H1 (cell line): ENCODE measurements at places on chromosomes 7 and 10.

DNA sequence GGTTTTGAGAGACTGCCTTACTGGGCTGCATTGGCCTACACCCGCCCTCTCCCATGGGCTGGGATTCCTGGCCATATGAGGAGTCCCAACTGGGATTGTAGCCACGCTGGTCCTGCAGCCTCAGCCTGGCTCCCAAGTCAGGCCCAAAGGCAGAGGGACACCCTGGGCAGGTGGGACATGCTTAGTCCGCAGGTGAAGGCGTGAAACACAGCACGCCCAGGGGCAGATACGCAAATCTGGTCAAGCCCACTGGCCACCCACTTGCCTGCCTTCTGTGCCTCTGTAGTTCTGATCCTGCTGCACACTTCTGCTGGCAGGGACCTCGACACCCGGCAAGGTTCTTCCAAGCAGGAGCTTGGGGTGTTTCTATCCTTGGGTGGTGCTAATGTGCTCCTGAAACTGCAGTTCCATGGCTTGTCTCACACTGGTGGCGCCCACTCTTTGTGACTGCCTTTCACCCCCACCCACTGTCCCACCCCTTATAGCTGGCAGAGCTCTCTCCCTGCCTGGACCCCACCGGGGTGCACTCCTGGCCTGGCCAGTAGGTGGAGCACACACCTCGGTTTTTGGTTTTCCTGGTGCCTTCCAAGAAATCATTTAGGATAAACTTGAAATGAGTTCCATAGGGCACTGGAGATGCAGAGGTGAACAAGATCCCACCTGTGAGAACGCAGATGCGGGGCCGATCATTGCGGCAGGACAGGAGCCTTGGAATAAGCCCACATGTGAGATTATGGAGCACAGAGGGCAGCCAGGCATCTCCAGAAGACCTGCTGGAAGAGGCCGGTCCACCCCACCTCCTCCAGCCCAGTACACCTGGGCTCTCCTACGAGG, 47.9 kb downstream of the MKI67 start:
- H3K4me3 ChIP-seq: no peak overlapping the region
- no peaks in the 10 kb centered on the region for H3K36me3 ChIP-seq
- H3K27ac ChIP-seq: no peak overlapping the region

- no peak overlapping the region for H3K4me3 ChIP-seq
- no peaks in the 10 kb centered on the region for H3K27me3 ChIP-seq
- no peaks in the 10 kb centered on the region for H3K36me3 ChIP-seq
- H3K4me1 ChIP-seq: no peaks in the 10 kb centered on the region
These were observed 17.5 kb upstream of the TECTB start for GRCh38 chr10:112265745-112266144.

- H3K27me3 ChIP-seq: no peaks in the 10 kb centered on the region; the same call in 1 of the 2 replicates
- no peaks in the 10 kb centered on the region for H3K36me3 ChIP-seq
- H3K4me3 ChIP-seq: peak overlapping the region; percentile 10; the same call in 1 of the 2 replicates
- no peak overlapping the region for H3K27ac ChIP-seq
These were observed 338 bp downstream of the SDK1 start for GRCh38 chr7:3301449-3301731.

DNA sequence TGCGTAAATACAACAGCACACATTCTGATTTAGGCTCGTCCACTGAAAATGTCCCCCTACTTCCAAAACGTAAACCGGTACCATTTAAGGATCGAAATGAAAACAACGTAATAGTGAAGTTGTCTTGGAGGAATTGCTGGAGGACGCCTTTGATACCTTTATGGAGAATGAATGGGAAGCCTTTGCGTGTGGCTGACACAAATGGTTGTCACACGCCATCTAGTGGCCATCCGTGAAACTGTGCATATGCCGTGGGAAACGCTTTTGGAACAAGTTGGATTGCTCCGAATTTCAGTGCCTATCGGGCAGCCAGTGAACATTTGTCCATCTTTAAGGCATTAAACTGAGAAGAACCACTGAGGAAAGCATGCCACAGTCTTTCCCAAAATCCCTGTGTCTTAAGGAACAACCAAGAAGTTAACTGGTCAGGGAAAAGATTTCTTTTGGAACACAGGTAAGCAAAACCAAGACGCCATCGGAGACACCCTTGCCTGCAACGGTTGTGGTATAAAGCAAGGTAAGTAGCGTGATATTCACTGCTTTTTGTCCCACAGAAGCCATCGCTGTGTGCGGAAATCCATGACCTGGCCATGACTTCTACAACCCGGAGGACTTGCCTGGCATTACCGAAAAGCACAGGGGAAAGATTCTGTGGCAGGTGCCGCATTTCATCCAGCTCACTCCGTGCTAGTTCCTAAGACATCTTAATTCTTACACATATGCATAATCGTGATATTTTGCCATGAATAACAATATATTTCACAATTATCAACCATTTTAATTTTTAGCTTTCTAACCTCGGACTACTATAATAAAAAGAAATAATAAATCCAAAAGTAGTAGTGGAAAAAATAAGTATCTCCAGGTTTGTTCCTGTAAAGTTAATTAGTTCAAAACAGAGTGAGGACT, 100.6 kb downstream of the FAM204A start:
- peaks cover 9% of the 10 kb centered on the region for H3K4me1 ChIP-seq
- no peak overlapping the region for H3K4me3 ChIP-seq
- peak; percentile 89 for DNase-seq
- H3K27me3 ChIP-seq: peaks cover 25% of the 10 kb centered on the region

- H3K4me3 ChIP-seq: no peak overlapping the region
- no peaks in the 10 kb centered on the region for H3K4me1 ChIP-seq
- H3K36me3 ChIP-seq: no peaks in the 10 kb centered on the region
- no peak for DNase-seq
These were observed 36.6 kb downstream of the PLPP4 start for GRCh38 chr10:120493411-120494312.

DNA sequence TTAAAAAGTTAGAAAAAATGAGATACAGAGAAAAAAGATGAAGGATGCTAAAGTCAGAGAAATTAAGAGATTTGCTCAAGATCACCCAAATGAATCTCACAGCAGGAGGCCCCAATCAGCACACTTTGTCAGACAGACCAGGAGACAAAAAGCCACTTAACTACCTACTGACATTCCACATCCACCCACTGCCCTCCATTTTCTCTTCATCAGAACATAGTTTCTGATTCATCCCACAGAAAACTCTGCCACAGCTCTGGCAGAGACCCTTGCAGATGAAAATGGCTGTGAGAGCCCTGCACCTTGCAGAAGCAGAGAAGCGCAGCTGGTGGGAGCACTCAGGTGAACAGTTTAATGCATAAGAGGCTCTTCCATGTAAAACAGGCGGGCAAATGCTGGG, 26.6 kb downstream of the DGKI start:
- H3K27me3 ChIP-seq: no peaks in the 10 kb centered on the region
- no peak overlapping the region for H3K4me3 ChIP-seq
- peaks cover 12% of the 10 kb centered on the region for H3K4me1 ChIP-seq
- H3K27ac ChIP-seq: no peak overlapping the region
- no peak for DNase-seq

DNA sequence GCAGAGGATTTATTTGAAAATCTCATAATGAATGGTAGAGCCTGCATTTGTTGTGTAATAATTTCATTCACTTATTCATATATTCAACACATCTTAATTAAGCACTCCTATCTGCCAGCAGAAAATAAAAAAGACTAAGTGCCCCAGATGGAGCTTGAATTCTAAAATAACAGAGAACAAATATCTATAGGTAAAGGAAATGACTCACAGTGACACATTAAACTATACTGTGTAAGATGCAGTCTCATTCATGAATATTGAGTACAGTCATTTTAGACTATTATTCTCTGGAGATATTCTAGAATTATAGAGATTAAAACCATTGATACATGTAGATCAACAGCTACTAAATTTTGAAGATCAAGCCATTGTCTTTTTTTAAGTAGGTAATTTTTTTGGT, 72.1 kb downstream of the PTPRZ1 start:
- no peak overlapping the region for H3K27ac ChIP-seq
- H3K4me1 ChIP-seq: peaks cover 9% of the 10 kb centered on the region
- no peak overlapping the region for H3K4me3 ChIP-seq
- peaks cover 2% of the 10 kb centered on the region; the same call in 1 of the 2 replicates for H3K36me3 ChIP-seq
- H3K27me3 ChIP-seq: no peaks in the 10 kb centered on the region
- no peak for DNase-seq

DNA sequence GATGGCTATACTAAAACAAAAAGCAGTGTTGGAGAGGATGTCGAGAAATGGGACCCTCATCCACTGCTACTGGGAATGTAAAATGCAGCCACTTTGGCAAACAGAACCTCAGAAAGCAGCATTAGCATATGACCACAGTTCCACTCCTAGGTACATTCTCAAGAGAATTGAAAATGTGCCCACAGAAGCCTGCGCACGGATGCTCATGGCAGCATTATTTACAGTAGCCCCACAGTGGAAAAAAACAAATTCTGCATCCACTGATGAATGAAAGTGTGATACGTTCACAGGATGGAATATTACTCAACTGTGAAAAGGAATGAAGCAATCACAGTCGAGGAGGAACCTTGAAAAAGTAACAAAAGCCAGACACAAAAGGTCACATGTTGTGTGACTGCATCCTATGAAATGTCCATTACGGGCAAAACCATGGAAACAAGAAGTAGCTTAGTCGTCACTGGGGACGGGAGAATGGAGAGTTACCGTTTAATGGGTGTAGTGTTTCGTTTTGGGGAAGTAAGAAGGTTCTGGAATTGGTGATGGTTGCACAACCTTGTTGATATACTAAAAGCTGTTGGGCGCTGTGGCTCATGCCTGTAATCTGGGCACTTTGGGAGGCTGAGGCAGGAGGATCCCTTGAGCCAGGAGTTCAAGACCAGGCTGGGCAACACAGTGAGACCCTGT, 2.5 kb upstream of the UPK3B start:
- no peak overlapping the region for H3K27ac ChIP-seq
- H3K4me3 ChIP-seq: no peak overlapping the region
- no peaks in the 10 kb centered on the region for H3K4me1 ChIP-seq
- no peak for DNase-seq
- no peaks in the 10 kb centered on the region for H3K27me3 ChIP-seq
- H3K36me3 ChIP-seq: no peaks in the 10 kb centered on the region; the same call in 1 of the 2 replicates

- no peaks in the 10 kb centered on the region for H3K27me3 ChIP-seq
- no peak for DNase-seq
- H3K27ac ChIP-seq: no peak overlapping the region
- no peak overlapping the region for H3K4me3 ChIP-seq
- H3K36me3 ChIP-seq: no peaks in the 10 kb centered on the region; the same call in 1 of the 2 replicates
These were observed 82.7 kb downstream of the SMURF1 start for GRCh38 chr7:99061001-99061776.

DNA sequence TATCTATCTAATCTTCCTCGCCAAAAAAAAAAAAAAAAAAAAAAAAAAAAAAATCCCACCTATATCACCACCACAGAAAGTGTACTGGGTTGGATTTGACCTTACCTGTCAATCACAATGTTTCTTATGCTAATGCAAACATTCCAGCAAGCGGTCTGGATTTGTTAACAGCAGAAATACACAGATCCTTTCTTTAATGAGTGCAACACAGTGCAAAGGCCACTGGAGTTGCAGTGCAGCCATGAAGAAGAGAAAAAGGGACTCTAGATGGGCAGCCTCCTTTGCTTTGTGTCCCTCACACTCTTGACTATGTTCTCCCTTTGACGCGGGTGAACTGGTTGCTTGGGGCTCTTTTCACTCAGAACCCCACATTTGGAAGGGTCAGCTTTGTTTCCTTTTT, 127.3 kb upstream of the PRKCQ start:
- H3K27ac ChIP-seq: no peak overlapping the region
- no peak overlapping the region for H3K4me3 ChIP-seq
- H3K36me3 ChIP-seq: no peaks in the 10 kb centered on the region
- H3K27me3 ChIP-seq: no peaks in the 10 kb centered on the region

DNA sequence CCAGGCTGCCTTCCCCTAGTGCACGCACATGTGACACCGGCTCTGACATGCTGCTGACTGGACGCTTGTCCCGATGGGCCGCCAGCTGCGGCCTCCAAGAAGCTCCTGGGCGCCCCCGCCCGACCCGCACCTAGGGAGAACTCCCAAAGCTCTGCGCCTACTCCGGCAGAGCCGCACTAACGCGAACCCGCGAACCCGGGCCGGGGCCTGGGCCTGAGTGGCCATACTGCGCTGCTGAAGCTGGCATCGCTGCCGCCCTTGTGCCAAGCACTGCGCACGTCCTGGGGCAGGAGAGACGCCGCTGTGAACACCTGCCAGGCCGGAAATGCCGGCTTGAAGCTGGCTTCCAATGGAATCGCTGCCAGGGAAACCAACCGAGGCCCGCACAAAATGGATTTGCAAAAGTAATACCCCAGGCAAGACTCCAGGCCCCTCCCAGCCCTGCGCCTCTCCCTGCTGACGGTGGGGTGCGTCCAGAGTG, 85.1 kb downstream of the WASHC2A start:
- H3K4me1 ChIP-seq: no peaks in the 10 kb centered on the region
- DNase-seq: peak; percentile 15
- no peaks in the 10 kb centered on the region for H3K36me3 ChIP-seq

DNA sequence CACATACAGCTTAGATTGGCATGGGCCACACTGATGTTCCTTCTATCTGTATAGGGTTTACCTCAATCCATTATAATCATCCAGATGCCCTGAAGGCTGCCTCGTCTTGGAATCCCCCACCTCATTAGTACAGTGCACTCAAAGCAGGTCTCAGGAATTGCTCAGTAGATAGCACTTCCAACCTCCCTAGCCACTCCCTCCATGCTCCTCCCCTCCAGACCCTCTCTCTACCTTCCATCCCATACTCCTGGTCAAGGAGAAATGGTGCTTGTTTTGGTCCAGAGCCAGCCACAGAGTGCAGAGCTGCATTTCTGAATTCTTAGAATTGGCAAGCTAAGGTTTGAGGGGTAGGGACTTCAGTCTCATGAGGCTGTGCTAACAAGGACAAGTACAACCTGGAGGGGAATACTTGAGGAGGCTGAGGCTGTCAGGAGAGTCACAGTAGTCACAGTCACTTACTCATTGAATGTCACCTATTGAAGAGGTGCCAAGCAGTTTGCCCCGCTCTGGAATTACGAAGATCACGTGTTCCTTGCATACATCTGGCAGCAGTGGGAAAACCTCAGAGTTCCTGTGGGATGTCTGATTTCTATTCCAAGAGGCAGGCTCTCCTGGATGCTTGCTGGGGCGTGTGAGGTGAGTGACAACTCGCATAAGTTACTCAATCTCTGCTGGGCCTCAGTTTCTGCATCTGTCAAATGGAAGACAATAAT, 60.7 kb upstream of the ZNF746 start:
- H3K27ac ChIP-seq: no peak overlapping the region
- H3K27me3 ChIP-seq: no peaks in the 10 kb centered on the region
- H3K36me3 ChIP-seq: no peaks in the 10 kb centered on the region
- H3K4me1 ChIP-seq: no peaks in the 10 kb centered on the region

GRCh38 chr10:132787495-132788179, 1.7 kb upstream of the NKX6-2 start:
- H3K27ac ChIP-seq: no peak overlapping the region
- H3K27me3 ChIP-seq: peaks cover 82% of the 10 kb centered on the region
- peak overlapping the region; percentile 62 for H3K4me3 ChIP-seq
- peak; percentile 78 for DNase-seq

- H3K27me3 ChIP-seq: no peaks in the 10 kb centered on the region
- H3K36me3 ChIP-seq: no peaks in the 10 kb centered on the region
- H3K27ac ChIP-seq: no peak overlapping the region
- DNase-seq: peak; percentile 47
- H3K4me1 ChIP-seq: no peaks in the 10 kb centered on the region
These were observed 193.8 kb upstream of the ADO start for GRCh38 chr10:62610649-62611229.

DNA sequence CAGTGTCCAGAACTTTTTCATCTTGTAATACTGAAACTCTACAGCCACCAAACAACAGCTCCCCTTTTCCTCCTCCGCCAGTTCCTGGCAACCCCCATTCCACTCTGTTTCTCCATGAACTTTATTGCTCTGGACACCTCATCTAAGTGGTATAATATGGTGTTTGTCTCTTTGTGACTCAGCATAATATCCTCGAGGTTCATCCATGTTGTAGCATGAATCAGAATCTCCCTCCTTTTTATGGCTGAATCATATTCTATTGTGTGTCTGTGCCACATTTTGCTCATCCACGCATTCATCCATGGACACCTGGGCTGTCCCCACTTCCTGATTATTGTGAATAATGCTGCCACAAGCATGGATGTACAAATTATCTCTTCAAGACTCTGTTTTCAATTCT, 124.4 kb upstream of the FGFR2 start:
- DNase-seq: no peak
- no peaks in the 10 kb centered on the region for H3K27me3 ChIP-seq
- no peaks in the 10 kb centered on the region for H3K36me3 ChIP-seq
